Thoracic aorta (tissue), 2 donors: ENCODE measurements at places on chromosomes 11 and 22.

- no peaks in the 10 kb centered on the region for H3K27me3 ChIP-seq
- peak overlapping the region; percentile 78 for H3K27ac ChIP-seq
- peak; percentile 76 for DNase-seq
- peak overlapping the region; percentile 77 for H3K4me3 ChIP-seq
Observed at GRCh38 chr22:35840302-35840739, 122.6 kb downstream of the APOL5 start.

GRCh38 chr22:30665786-30666185 lies 1.9 kb downstream of the DUSP18 start:
- no peak overlapping the region for H3K27ac ChIP-seq

DNA sequence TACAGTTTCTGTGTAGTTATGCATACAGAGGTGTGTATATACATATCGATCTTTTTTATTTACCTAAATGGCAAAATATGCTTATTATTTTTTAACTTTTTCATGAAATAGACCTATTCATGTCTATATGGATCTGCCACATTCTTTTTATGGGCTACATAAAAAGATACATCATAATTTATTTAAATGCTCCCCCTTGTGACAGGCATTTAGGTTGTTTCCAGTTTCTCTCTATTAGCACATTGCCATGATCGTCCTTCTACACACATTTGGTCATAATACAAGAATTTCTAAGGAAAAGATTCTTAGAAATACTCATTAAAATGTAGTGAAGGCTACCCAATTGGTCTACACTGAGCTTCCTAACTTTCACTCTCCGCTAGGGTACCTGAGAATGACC lies 1067.4 kb downstream of the OPCML start:
- H3K4me3 ChIP-seq: no peak overlapping the region
- H3K4me1 ChIP-seq: no peaks in the 10 kb centered on the region
- no peaks in the 10 kb centered on the region for H3K36me3 ChIP-seq

- DNase-seq: peak; percentile 1
- H3K36me3 ChIP-seq: no peaks in the 10 kb centered on the region
- H3K27ac ChIP-seq: no peak overlapping the region
- H3K27me3 ChIP-seq: no peaks in the 10 kb centered on the region
- no peaks in the 10 kb centered on the region for H3K4me1 ChIP-seq
- no peak overlapping the region for H3K4me3 ChIP-seq
Observed at GRCh38 chr22:49977578-49977977, 17.0 kb downstream of the PIM3 start.

- H3K27me3 ChIP-seq: no peaks in the 10 kb centered on the region
- no peaks in the 10 kb centered on the region for H3K4me1 ChIP-seq
- H3K4me3 ChIP-seq: no peak overlapping the region
- no peak for DNase-seq
- H3K27ac ChIP-seq: no peak overlapping the region
Observed at GRCh38 chr11:44980533-44981427, 30.1 kb upstream of the TP53I11 start.

GRCh38 chr11:121145826-121146225 lies 44.8 kb downstream of the TECTA start:
- no peak overlapping the region for H3K27ac ChIP-seq
- no peaks in the 10 kb centered on the region for H3K36me3 ChIP-seq
- no peaks in the 10 kb centered on the region for H3K4me1 ChIP-seq
